ENCODE measurements at places on chromosomes 2 and 18.

GRCh38 chr2:221896505-221897151, 324.5 kb upstream of the EPHA4 start:
- DNase-seq, result peak; percentile 11

GRCh38 chr18:46293742-46294181, 189.6 kb downstream of the HAUS1 start:
- DNase-seq, result no peak

GRCh38 chr2:42663106-42663780, 94.8 kb downstream of the MTA3 start:
- peak; percentile 69 for DNase-seq

GRCh38 chr18:77736842-77737241, 487.2 kb downstream of the GALR1 start:
- no peak for DNase-seq

DNA sequence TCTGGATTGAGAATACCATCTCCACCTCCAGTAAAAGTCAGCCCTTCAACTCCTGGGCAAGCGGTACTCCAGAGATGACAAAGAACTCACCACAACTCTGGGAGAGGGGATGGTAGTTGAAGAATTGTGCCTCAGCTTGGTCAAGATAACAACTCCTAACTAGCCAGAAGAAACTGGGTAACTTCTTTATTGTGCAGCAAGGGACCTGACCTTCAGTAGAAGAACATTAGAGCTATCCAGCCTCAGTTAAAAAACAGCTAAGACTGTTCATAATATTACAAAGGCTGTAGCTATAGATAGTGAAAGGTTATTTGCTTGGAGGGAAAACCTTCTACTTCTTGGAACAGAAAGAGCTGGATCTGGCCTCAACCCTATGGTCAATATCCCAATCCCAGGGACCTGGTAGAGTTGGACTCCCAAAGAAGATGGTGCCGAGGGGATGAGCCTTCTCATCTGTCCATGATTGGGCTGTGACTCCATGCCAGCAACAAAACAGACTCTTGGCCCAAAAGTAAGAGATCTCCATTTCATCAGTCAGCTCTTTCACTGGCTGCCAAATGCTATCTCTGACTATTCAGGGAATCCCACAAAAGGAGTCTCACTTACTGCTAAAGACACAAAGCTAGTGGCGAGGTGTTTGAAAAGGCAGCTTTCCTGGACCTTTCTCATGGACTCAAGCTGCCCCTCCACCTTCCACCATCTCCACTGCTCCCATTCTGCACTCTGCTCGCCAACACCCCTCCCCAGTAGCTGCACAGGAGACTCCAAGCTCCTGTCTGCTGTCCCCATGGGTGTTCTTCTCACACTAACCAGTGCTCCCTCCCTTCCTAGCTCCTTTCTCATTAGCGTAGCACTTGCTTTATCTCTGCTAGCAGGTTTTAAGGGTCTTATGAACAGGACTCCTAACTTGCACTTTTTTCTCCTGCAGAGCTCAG, 145.8 kb downstream of the CAPN13 start:
- no peak for DNase-seq

- no peak for DNase-seq
Observed at GRCh38 chr2:214960677-214961076, 151.2 kb upstream of the BARD1 start.

- DNase-seq, result no peak
Observed at GRCh38 chr18:10018289-10018688, 104.5 kb downstream of the VAPA start.

DNA sequence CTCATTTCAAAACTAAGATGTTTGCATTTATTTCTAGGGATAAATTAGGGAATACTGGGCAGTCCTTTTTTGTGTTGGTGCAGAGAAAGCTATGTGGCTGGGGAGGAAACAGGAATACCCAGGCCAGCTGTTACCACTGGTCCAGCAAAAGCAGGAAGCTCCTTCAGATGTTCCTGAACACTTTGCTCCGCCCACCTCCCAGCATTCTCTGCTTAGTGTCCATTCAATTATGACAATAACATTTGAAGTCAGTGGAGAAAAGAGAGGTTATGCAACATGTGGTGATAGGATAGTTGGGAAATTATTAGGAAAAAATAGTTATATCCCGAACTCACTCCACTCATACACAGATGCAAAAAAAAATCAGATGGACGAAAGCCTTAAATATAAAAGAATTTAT, 22.1 kb upstream of the ARPC2 start:
- no peak for DNase-seq

DNA sequence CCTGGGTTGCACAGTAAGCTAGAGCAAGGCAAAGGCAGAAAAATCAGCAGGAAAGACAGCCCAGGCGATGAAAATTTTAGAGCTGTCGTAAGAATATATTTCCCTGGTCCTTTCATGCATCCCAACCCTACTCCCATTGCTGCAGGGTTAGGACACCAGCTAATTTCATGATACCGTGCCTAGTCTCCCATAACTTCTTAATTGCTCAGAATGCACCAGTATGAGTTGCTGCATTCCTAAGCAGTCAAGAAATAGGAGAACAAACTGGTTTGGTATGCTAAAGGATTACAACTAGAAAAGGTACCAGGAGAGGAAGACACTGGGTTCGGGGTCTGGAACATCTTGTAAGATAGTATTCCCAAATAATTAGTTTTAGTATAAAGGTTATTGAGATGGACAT, 269.4 kb upstream of the NRXN1 start:
- no peak for DNase-seq

GRCh38 chr2:96260387-96261260, 5.2 kb downstream of the TMEM127 start:
- peak; percentile 62 for DNase-seq

Data from ovary (tissue), 10 donors.